H54 (cell line): ENCODE measurements at places on chromosomes 2 and 18.

- no peak for DNase-seq
Measured at GRCh38 chr2:84939426-84940087, 31.4 kb upstream of the KCMF1 start.

- DNase-seq, result no peak
Measured at GRCh38 chr18:22347606-22348511, 69.9 kb downstream of the CTAGE1 start.

- DNase-seq, result no peak
Measured at GRCh38 chr2:223414646-223415045, 187.5 kb downstream of the SCG2 start.

GRCh38 chr2:46229134-46230063, 67.8 kb upstream of the EPAS1 start:
- no peak for DNase-seq

DNA sequence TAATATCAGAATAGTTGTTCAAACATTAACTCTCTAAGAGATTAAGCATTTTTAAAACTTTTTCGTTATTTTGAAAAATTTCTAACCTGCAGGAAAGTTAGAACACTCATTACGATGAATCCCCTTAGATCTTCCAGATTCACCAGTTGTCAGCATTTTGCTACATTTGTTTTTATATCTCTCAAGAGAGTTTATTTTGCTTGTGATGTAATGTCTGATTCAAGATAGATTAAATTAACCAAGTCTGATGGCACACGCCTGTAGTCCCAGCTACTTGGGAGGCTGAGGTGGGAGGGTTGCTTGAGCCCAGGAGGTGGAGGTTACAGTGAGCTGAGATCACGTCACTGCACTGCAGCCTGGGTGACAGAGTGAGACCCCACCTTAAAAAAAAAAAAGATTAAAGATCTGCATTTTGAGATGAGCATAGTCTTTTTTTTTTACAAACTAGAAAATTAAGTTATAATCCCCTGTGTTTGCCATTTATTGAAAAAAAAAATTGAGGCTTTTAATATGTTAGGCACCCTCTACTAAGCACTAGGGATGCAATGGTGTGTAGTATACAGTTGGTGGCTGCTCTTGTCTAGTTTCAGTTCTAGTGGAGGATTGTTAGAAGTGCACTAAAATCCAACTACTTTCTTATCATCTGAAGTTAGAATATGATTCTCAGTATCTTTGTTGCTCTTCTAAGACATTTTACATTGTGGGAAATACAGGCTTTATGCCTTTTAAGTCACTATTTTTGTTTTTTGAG, 20.9 kb downstream of the RAB10 start:
- DNase-seq, result no peak

- DNase-seq, result no peak
Measured at GRCh38 chr18:23547846-23548245, 38.5 kb downstream of the NPC1 start.

GRCh38 chr2:219812672-219813071, 185.2 kb downstream of the SLC4A3 start:
- DNase-seq, result no peak

DNA sequence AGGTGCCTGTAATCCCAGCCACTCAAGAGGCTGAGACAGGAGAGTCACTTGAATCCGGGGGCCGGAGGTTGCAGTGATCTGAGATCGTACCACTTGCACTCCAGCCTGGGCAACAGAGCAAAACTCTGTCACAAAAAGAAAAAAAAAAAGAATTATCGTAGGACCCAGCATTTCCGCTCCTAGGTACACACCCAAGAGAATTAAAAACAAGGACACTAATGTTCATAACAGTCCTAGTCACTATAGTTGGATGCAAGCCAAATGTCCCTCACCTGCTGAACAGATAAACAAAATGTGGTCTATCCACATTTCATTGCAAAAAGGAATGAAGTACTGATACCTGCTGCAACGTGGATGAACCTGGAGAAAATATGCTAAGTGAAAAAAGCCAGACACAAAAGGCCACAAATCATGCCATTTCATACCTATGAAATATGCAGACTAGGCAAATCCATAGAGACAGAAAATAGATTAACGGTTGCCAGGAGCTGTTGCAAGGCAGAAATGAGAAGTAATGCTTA, 21.2 kb downstream of the ADRA2B start:
- DNase-seq, result no peak

DNA sequence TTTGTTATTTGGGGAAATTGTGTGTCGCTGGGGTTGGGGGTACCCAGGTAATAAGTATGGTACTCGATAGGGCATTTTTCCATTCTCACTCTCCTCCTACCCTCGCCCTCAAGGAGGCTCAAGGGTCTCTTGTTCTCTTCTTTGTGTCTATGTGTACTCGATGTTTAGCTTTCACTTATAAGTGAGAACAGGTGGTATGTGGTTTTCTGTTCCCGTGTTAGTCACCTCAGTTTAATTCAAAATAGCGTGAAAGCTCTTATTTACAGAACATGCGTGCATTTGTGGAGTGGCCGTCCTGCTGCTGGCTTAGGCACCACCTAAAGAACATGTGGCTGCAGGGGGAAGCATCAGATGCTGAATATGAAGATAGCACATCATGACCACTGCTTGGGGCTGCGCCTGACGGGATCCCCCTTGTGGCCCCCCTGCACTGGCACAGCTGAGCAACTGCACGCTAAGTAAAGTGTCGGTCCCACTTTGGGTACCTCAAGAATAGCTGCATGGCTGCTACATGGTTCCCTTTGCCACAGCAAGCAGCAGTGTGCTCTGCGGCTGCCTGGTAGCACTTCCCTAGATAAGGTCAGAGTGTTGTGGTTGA, 569.0 kb downstream of the DCDC2C start:
- no peak for DNase-seq

GRCh38 chr2:24457696-24458386, 33.2 kb upstream of the NCOA1 start:
- no peak for DNase-seq

GRCh38 chr2:73212098-73212447, 2.0 kb upstream of the SMYD5 start:
- DNase-seq, result no peak

DNA sequence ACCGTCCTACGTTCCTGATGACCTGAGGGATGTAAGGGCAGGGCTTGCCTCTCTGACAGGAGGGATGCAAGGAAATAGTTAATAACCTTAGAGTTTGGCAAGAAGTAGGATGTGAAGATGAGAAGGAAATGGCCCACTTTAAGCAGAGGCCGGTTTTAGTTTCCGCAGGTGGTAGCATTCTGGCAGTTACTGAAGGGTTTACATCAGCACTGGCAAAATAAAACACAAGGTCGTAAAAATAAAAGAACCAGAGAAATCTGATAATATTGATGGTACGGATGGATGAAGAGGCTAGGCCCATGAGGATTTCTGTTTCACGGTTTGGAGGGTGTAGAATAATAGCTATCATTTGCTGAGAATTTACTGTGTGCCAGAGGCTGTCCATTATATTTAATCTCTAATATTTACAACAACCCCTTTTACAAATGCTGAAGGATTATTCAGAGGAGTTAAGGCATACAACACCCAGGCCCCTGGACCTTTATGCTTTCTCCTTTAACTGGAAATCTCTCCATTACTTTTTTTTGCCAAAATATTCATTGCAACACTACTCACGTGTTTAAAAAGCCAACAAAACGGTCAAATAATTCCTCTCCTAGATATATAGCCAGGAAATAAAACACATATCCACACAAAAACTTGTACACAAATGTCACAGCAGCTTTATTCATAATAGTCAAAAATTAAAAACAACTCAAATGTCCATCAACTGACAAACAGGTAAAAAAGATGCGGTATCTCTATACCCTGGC, 28.5 kb downstream of the DAPL1 start:
- no peak for DNase-seq

DNA sequence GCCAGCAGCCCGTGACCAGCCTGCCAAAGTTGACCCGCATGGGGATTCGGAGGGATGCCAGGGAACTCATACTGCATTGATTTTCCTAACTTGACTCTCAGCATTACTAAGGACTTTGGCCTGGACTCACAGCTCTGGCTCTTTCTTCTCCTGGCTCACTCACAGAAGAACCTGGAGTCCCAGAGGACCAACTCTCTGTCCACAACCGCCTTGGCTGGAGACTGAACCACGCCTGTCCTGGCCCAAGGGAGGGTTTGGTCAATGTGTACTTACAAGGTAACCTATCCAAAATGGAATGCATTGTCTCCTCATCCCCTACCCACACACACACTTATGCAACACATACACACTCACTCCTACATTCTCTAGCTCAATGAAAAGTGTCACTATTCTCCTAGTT, 135.6 kb upstream of the KLHL29 start:
- DNase-seq, result no peak

DNA sequence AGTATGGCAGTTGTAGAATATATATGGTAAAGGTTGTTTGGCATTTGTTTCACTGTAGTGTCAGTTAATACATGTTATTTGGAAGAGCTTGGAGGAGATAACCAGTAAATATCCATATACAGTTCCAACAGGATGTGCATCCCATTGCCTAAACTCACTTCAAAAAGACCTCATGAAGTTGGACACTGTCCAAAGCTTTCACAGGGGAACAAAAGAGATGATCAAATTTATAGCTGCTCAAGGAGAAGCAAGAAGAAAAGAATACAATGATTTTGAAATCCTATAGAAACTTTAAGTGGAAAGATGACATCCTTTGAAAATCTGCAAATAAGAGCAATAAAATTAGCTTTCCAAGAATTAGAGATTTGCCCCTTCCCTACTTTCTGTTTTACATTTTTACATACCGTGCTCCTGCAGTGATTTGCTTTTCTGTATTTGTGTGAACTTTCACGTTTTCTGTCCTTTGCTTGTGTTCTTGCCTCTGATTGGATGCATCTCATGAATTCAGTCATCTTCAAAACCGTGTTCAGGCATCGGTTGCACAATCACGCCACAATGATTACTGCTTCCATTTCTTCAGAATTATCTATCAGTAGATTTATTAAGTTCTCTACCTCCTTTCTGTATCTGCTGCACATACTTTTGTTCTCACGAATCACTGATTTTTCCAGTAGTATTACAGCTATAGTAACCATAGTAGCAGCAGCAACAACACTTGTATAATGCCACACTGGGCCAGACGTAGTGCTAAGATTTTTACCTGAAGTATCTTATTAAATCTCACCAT, 83.8 kb downstream of the PARD3B start:
- DNase-seq, result no peak

- DNase-seq, result no peak
Measured at GRCh38 chr18:34740101-34740500, 30.0 kb downstream of the DTNA start.

DNA sequence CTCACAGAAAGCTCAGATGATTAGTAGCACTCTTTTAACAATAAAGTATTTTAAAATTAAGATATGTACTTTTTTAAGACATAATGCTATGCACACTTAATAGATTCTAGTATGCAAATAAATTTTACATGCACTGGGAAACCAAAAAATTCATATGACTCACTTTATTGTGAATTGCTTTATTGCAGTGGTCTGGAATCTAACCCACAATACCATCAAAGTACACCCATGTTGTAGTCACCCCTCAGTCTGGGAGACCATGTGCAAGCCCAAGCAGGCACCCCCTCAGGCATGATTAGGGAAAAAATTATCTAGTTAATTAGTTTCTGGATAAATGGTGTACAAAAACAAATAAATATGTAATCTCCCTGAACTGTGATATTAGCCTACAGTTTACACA, 649.0 kb upstream of the HS6ST1 start:
- no peak for DNase-seq

GRCh38 chr2:205564346-205565141, 117.8 kb upstream of the NRP2 start:
- no peak for DNase-seq

GRCh38 chr2:6113786-6114185, 421.6 kb downstream of the SOX11 start:
- no peak for DNase-seq

- peak; percentile 45 for DNase-seq
Measured at GRCh38 chr2:84970210-84970867, 622 bp upstream of the KCMF1 start.

- DNase-seq, result no peak
Measured at GRCh38 chr2:148979919-148980277, 58.6 kb upstream of the LYPD6B start.
